ENCODE measurements at places on chromosomes 6 and 20.

- DNase-seq = no peak
Observed at GRCh38 chr20:272718-273117, 15.2 kb downstream of the DEFB132 start.

DNA sequence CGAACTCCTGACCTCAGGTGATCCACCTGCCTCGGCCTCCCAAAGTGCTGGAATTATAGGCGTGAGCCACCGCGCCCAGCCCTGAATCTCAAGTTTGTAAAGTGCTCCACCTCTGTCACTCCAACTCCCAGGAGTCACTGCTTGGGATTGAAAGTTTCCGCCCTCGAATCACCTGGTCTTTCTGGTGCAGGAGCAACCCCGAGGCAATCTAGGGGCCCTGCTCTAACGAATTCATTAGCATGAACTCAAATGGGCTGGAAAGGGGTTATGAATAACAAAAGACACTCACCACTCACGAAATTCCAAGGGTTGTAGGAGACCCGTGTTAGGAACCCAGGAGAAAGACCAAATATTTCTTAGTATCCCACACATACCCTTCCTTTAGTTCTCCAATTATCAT is 26.1 kb downstream of the RBCK1 start:
- DNase-seq = no peak

GRCh38 chr6:83071023-83071422 is 3.6 kb downstream of the DOP1A start:
- no peak for DNase-seq

GRCh38 chr6:36071281-36071680 is 43.7 kb downstream of the MAPK14 start:
- DNase-seq = no peak

GRCh38 chr6:149909701-149910470 is 12.0 kb upstream of the RAET1E start:
- no peak for DNase-seq

GRCh38 chr6:15906420-15907016 is 222.4 kb upstream of the MYLIP start:
- DNase-seq = no peak

GRCh38 chr6:128305228-128305627 is 215.2 kb downstream of the PTPRK start:
- DNase-seq = no peak

- DNase-seq = no peak
Observed at GRCh38 chr6:14984519-14984853, 261.4 kb upstream of the JARID2 start.

DNA sequence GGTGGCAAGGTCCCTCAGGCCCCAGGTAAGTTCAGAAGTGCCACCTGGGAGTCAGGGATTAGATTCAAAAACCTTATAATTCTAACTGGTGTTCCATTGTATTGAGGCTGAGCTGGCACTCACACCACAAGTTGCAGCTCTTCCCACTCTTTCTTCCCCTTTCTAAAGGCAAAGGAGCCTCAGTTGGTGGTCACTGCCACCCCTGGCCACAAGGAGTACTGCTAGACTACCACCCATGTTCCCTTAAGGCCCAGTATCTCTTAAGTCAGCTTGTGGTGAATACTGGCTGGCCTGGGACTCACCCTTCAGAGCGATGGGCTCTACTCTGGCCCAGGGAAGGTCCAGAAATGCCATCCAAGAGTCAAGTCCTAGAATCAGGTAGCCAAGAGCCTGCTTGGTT is 421.1 kb upstream of the KHDRBS2 start:
- no peak for DNase-seq

GRCh38 chr6:153563001-153563400 is 431.9 kb upstream of the RGS17 start:
- DNase-seq = no peak

DNA sequence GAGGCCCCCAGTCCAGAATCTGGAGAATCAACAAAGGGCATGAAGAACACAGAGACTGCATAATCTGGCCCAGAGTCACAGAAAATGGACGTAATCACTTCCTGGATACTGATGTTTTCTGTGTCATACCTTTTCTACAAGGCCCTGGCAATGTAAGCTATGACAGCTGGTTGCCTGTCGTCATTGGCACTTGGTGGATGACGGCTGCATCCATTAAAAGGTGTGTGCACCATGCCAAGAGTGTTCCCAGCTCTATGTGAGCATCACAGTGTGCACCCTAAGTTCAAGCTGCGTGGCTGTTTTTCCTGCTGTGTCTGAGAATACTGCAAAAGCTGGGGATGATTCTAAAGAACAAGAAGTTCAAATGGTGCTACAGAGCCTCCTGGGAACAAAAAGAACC is 275.2 kb upstream of the CNR1 start:
- DNase-seq = no peak

DNA sequence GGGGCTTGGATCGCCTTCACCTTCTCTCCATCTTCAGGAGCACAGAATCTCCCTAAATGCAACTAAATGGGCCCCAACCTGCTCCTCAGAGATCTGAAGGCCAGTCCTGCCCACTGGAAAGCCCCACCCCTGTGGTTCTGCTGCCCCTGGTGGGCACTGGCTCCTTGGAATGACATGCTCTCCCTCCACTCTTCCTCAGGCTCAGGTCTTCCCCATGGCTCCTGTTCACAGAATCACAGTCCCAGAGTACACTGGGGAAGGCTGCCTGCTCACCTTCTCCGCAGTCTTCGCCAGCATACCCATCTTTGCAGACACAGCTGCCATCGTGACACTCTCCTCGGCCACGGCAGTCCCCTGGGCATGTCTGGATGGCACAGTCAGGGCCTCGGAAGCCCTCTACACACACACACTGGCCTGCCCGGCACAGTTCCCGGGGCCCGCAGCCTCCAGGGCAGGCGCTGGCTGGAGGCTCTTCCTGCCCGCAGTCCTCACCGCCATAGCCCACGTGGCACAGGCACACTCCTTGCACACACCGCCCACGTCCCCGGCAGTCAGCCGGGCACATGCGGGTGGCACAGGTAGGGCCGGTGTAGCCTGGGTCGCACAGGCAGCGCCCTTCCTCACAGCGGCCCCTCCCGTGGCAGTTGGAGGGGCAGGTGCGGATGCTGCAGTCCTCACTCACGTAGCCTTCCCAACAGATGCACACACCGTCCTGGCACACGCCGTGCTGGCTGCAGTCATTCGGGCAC is 13.6 kb downstream of the TNXB start:
- no peak for DNase-seq

DNA sequence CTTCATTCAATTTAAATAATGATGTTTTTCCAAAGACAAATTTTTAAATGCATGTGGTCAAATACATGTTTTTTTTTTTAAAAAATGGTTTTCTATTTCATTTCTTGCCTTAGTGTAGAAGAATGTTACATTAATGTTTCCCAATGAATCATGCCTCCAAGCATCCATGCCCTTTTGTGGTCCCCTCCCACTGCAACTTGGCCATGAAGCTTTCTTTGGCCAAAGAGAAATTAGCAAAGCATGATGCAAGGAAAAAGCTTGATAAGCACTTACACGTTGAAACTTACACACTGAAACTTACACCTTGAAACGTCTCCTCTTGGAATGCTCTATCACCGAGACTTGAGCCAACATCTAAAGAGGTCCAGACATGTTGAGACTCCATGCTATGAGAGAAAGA is 93.0 kb upstream of the ELOVL5 start:
- DNase-seq = no peak

- no peak for DNase-seq
Observed at GRCh38 chr6:143937668-143937970, 70.4 kb downstream of the PLAGL1 start.

GRCh38 chr20:50565871-50566270 is 55.7 kb downstream of the PTPN1 start:
- no peak for DNase-seq

DNA sequence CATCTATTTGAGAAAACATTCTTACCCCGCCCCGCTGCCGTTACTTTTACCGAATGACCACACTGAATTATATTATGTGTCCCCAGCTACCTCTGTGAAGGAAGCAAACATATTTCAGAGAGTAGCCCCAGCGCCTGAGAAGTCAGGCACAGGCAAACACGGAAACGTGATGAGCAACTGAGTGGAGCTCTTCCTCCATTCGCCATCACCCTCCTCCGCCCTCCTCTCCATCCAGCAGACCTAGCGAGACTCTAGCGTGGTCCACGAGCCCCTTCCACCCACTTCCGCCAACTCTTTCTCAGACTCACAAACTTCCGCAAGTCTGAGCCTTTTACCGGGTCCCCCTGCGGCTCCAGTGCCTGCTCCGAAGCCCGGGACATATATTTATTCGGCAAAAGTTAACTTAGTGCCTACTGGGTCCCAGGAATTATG is 582 bp downstream of the SNRPB start:
- DNase-seq = peak; percentile 29

GRCh38 chr20:46740214-46740609 is 30.8 kb downstream of the SLC2A10 start:
- DNase-seq = no peak

DNA sequence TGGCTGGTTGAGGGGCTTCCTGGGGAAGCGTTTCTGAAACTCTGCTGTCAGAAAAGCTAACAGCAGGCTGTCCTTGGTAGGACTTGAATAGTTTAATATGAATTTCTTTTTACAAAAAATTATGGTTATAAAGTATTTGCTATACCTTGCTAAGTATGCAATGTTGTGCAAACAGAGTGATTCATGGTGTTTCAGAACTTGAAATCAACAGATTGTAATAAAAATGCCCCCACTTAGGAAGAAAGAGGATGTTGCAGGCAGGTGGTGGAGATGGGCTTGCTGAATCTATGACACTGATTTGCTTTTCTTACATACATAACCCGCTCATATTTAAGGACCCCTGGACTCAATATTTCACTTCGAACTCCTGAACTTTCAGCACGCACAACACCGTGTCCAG is 211.6 kb downstream of the THBS2 start:
- DNase-seq = no peak

- DNase-seq = no peak
Observed at GRCh38 chr20:41081276-41081814, 52.7 kb downstream of the TOP1 start.

GRCh38 chr6:7636151-7636550 is 46.2 kb downstream of the SNRNP48 start:
- no peak for DNase-seq

DNA sequence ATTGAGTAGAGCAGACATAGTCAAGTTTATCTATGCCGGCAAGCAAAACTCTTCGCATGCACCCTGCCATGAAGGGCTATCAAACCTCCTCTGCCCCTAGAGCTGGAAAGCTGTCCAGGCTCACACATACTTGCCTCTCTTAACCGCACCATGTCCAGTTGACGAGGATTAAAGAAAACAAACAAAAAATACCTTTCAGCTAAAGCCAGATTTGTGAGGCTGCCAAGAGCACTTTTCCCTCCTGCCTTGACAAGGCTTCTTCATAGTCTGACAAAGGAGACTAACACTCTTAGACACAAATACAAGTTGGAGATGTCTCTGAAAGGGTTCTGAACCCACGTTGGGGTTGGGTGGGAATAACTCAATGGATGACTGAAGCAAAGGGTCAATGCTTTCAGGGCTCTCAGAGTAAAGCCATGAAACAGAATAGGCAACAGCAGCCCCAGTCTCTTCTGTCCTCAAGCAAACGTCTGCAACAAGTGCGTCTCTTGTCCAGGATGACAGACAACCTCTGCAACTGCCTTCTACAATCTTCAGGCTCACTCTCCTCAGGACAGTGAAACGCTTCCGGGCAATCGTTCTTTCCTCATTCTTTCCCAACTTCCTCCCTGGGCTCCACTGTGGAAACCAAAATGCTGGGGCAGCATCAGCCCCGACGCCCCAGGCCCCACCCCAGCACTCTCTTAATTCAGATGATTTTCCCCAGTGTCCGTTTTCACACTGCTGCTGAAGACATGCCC is 57.8 kb downstream of the AGPAT4 start:
- DNase-seq = no peak

GRCh38 chr6:150456466-150456865 is 87.7 kb downstream of the IYD start:
- no peak for DNase-seq

DNA sequence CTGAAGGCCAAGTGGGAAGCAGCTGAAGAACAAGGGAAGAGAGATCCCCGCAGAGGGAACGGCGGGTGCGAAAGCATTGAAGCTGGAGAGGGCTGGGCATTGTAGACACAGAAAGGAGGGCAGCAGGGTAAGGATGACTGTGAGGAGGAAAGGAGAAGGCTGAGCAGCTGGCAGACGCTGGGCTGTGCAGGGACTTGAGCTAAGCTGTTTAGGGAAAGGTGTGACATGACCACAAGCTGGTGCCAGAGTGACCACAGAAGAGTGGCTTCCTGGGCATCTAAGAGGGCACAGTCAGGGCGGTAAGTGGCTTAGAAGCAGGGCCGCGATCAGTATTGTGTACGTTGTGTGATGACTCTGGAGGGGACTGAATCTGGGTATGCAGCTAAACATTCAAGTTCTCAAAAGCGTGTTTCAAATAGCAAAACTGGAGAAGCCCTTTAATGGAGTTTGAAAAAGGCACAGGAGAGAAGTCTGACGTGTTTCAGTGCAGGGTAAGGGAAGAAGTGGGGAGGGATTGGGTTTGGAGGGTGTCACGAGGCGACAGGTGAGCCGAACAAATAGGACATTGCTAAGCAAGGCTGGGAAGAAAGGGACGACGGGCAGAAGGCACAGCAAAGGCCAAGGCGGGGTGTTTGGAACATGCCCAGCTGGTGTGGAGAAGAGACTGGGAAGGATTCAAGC is 46.1 kb upstream of the ARFGEF2 start:
- no peak for DNase-seq

DNA sequence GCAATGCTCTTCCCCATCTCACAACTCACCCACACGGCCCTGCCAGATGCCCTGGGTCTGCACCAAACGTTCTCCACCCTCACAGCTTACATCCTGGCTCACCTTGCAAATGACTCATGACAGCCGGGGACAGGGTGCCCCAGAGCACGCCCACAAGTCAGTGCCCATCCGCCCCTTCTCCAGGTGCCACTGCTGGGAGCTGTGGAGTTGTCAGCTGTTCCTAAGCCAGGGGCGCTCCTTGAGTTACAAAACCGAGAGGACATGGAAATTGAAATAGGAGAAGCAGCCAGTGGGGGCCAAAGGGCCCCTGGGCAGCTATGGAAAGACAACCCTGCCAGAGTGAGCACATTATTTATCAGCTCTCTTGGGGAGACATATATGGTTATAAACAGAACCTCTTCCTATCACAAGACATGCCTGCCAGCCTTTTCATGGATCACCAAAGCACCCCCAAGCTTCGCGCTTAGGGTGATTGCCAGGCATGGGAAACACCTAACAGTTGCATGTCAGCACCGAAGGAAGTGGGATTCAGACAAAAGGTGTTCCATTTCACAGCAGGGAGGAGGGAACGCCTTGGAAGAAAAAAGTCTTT is 236.8 kb downstream of the LY86 start:
- DNase-seq = no peak

GRCh38 chr6:127539272-127539671 is 20.1 kb upstream of the MTCL3 start:
- DNase-seq = no peak

Data from stimulated activated CD4-positive, alpha-beta T cell treated with anti-CD3 and anti-CD28 coated beads, Interleukin-1b, Interleukin-23, amount 100 ng/mL, for 24 hours (primary cell).